Ecto neural progenitor cell (in vitro differentiated cells): ENCODE measurements at places on chromosomes 12 and 14.

GRCh38 chr14:54555651-54556050, 11.3 kb upstream of the SAMD4A start:
- no peak for DNase-seq

DNA sequence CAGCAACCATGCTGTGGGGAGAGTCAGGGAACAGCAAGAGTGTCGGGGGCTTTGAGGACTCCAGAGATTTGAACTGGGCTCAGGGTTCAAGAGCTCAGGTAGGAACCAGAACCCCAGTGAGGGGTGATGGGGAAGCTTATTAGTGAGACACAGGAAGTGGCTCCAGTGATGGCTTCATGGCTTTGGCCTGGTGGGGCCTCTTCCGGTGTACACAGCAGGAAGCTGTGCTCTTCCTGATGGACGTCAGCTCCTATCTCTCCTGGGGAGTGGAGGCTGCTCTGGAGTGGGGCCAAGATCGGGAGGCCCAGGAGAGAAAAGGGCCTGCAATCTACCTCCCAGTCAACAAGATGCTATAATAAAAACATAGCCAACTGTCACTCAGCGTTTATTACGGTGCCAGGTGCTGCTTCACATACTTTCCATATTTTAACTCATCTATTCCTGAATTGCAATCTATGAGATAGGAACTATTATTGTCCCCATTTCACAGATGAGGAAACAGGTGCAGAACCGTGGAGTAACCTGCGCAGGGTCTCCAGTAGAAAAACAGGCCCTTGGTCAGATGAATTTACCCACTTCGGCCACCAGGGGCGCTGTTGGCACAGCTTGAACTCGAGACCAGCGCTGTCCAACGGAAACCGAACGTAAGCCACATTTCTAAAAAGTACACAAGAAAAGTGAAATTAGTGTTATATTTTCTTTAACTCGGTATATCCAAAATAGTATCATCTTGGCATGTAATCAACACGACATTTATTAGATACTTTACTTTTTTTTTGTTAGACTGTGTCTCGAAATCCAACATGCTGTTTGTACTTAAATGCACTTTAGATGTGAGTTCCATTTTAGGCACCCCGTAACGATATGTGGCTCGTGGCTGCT, 63.6 kb upstream of the DLK1 start:
- DNase-seq = peak; percentile 79

DNA sequence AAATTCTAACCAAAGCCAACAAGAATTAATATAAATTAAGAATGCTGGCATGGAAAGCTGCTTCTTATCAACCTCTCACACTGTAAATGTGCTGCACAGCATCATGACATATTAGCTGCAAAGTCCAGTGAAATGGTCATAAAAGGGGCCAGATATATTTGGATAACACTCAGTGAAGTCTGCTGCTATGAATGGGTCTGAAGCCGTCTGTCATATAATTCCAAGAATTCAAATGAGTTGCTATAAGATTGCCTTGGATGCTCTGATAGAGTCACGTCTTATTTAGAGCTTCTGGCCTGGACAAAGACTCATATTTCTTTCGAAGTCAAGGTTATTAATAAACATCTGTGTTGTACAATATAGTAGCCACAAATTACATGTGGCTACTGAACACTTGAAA, 54.3 kb upstream of the OVCH1 start:
- no peak for DNase-seq

DNA sequence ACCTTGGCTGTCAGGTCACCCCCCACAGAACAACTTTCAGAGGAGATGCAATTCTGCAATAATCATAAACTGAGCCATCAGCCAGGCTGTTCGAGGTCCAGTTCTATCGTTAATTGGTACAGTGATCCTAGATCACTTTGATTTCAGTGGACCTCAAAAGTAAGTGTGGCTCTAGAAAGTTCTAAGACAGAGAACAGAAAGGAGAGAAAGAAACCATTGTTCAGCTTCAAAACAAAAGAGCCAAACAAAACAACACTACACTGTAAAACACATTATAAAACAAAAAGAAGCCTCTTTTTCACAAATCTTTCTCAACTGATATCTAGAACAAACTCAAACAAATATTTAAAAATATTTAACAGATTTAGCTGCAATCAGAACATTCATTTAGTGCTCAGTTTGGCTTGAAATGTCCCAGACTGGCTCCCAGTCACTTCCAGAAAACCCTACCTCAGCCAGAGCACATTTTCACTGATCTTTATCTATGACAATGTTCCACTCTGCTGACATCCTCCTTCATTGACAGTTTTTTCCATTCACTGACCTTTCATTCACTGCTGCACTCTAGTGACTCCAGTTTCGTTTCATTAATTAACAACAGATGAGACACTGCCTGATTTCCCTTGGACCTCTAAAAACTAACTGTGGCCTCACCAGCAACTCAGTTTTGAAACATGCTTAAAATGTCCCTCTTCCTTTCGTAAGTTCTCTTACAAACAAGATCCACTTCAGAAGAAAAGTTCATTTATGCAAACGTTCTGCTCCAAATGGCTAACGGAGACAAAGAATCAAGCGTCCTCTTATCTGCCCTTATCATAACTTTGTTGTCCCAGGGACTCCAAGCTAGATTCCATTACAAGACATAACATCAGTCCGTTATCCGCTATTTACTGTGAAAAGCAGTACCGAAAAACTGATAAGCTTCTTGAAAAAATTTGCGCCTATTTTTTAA, 56.8 kb downstream of the DUSP16 start:
- no peak for DNase-seq

DNA sequence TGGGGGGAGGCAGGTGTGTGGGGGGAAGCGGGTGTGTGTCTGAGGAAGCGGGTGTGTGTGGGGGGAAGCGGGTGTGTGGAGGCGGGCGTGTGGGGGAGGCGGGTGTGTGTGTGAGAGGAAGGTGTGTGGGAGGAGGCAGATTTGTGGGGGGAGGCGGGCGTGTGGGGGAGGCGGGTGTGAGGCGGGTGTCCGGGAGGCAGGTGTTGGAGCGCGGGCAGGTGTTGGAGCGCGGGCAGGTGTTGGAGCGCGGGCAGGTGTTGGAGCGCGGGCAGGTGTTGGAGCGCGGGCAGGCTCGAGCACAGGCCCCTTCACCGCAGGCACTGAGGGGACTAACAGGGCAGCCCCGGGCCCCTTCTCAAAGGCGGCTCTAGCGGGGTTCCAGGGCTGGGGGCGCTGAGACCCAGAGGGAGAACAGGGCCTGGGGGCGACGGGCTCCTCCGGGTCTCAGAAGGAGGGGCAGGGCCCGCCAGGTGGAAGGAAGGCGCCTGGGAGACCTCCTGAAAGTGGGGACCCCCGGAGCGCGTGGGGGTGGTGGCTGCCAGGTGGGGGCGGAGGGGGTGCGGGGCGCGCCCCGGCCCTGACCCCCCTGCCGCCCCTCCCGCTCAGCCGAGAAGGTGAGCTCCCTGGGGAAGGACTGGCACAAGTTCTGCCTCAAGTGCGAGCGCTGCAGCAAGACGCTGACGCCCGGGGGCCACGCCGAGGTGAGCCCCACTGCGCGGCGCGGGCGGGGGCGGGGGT, 3.2 kb downstream of the CRIP2 start:
- DNase-seq = no peak

DNA sequence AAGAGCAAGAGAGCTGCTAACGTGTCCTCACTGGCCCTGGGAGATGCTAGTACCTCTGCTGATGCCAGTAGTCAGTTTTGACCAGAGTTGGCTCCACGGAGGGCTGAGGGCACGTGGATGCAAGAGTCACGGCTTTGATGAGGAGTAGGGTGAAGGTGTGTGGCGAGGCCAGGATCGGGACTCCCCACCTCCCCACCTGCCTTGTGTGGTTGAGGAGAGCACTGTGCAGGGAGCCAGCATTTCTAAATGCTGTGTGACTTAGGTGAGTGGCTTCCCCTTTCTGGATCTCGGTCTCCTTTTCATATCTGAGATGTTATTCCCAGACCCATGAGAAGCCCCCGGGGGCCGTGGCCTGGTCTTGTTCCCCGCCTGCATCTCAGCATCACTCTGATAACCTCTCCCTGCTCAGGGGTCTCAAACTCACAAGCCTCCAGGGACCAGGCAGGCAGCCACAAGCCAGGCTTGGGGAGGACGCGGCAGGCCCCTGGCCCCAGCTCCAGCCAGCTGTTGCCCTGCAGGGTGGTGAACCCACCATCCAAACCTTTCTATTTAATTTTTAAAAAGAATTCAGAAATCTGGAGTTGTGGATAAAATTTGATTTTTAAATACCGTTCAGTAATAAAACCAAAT, 32.1 kb downstream of the MVK start:
- no peak for DNase-seq

GRCh38 chr14:85313560-85314207, 216.3 kb upstream of the FLRT2 start:
- no peak for DNase-seq

DNA sequence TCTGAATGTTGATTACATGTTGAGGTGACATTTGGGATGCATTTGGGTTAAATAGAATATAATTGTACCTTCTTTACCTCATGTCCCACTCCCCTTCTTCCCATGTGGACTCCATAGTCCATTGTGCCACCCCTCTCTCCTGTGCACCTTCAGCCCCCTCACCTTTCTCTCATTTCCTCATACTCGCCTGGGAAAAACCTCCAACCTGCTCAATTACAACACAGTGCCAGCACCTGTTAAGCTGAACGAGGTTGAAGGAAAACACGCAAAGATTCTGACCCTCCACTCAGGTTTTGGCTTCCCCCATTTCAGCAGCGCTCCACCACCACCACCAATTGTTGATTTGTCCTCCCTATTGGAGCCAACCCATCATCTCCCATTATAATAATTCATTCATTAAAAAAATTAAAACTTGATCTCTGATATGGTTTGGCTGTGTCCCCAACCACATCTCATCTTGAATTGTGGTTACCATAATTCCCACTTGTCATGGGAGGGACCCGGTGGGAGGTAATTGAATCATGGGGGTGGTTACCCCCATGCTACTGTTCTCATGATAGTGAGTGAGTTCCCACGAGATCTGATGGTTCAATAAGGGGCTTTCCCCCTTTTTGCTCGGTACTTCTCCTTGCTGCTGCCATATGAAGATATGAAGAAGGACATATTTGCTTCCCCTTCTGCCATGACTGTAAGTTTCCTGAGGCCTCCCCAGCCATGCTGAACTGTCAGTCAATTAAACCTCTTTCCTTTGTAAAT, 33.7 kb upstream of the PPP2R5C start:
- DNase-seq = peak; percentile 11

DNA sequence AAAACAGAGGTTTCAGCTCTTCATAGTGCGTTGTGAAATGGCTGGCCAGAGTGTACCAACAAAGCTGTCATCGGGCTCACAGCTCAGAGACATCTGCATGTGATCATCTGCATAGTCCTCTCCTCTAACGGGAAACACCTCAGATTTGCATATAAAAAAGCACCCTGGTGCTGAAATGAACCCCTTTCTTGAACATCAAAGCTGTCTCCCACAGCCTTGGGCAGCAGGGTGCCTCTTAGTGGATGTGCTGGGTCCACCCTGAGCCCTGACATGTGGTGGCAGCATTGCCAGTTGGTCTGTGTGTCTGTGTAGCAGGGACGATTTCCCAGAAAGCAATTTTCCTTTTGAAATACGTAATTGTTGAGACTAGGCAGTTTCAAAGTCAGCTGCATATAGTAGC, 14.3 kb upstream of the PAPLN start:
- no peak for DNase-seq

DNA sequence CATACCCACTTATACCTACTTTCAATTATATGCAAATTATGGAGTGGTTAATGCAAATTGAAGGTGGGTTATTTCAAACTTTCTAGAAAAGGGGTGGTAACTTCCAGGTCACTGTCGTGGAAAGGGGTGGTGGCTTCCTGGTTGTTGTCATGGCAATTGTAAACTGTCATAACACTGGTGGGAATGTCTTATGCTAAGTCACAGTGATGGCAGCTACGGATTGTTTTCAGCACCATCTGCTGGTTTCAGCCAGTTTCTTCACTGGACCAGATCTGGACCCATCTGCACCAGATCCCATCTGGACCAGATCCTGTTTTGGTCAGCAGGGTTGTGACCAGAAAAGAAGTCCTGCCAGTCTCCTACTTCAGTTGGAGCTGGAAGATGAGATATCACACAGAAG, 1469.3 kb downstream of the AACS start:
- no peak for DNase-seq

DNA sequence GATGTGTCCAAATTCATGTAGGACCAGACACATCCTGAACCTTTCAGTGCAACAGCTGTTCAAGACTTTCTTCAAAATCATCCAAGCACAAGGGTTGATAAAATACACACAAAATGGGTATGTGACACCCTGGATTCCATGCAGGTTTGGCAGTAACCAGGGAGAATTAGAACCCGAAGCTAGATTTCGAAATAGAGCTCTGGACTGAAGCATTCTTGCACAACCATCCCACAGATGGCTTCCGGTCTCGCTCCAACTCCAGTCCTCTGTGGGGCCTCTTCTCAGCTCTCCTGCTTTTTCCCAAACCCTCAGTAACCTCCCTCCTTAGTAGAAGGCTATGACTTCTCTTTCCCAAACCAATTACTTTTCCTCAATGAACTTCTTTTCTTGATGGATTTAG, 171.3 kb downstream of the TTC7B start:
- DNase-seq = no peak

DNA sequence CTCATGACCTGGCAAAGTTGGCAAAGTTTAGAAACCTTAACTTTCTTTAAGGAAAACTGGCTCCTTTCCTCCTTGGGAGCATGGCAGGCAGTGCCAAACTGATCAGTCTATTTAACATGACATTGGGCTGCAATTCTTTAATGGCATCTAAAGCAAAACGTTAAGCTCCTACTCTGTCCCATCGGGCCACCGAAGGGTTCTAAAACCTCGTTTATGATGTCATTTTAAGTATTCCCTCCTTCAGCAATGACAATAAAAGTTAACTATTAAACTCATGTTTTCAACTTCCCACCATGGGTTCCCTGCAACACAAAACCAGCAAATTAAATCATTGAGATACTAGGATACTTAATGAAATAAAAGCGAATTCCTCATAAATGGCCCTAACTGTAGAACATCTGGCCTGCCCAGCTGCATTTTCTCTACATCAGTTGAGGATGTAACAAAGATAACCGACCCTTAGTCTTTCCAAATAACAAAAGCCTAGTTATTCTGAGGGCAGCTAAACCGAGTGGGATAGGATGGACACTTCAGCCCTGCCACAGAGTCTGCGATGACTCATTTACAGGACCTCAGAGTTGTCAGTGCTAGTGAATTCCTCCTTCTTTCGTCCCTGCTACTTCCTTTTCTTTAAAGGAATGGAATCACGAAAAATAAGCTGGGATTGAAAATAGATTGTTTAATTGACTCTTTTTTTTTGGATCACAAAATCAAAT, 34.5 kb upstream of the RIC8B start:
- no peak for DNase-seq

- DNase-seq = peak; percentile 40
Measured at GRCh38 chr14:105622329-105622955, 96.1 kb downstream of the TMEM121 start.

DNA sequence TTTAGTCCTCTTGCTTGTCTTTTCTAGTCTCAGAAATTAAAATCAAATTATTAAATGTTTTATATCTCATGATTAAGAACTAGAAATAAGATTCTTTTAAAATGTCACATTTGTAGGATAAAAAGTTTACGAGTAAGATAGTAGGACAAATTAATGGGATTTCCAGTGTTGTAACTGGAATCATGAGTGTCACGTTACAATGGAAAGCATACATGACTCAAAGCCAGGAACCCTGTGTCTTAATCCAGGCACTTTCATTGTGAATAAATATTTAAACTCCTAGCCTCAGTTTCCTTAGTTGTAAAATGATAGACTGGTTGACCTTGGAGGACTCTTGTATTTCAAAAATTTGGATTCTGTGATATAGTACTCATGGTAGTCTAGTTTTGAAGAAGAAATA, 84.9 kb downstream of the MIA2 start:
- no peak for DNase-seq

- DNase-seq = no peak
Measured at GRCh38 chr14:98070536-98070935, 1201.5 kb downstream of the BCL11B start.
